ENCODE measurements at places on chromosomes 11 and 22.

DNA sequence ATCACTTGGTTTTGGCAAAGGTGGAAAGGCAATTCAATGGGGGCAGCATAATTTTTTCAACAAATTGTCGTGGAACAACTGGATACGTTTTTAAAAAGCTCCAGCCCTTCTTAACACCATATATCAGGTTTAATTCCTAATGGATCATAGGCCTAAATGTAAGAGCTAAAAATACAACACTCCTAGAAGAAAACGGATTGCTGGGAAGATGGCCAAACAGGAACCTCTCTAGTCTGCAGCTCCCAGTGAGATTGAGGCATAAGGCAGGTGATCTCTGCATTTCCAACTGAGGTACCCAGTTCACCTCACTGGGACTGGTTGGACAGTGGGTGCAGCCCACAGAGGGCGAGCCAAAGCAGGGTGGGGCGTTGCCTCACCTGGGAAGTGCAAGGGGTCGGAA is 32.4 kb upstream of the SCGB1D1 start:
- DNase-seq: no peak

GRCh38 chr11:117045196-117045595 is 53.0 kb downstream of the SIK3 start:
- peak; percentile 53 for DNase-seq

DNA sequence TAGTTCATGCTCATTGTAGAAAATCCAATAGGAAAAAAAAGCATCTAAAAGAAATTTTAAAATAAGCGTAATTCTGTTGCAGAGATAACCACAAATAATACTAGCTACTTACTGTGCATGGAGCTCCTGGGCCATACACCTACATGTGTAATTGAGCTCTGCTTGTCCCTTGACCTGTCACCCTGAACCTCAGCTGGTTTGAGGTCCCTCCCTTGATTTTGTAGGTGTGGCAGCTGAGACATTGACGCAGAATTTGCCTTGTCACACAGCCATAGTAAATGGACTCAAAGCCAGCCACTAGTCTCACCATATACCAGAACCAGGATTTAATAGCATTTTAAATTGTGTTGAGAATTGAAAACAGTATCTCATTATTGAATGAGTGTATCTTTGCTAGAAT is 135.3 kb downstream of the MORC2 start:
- no peak for DNase-seq

GRCh38 chr11:61007956-61008896 is 36.7 kb downstream of the CD6 start:
- DNase-seq: no peak

- no peak for DNase-seq
Measured at GRCh38 chr11:44767421-44767820, 40.7 kb downstream of the TSPAN18 start.

GRCh38 chr11:18987454-18988231 is 48.4 kb upstream of the MRGPRX1 start:
- no peak for DNase-seq

Measured in WERI-Rb-1 (cell line).